ENCODE measurements at places on chromosomes 4 and X.

DNA sequence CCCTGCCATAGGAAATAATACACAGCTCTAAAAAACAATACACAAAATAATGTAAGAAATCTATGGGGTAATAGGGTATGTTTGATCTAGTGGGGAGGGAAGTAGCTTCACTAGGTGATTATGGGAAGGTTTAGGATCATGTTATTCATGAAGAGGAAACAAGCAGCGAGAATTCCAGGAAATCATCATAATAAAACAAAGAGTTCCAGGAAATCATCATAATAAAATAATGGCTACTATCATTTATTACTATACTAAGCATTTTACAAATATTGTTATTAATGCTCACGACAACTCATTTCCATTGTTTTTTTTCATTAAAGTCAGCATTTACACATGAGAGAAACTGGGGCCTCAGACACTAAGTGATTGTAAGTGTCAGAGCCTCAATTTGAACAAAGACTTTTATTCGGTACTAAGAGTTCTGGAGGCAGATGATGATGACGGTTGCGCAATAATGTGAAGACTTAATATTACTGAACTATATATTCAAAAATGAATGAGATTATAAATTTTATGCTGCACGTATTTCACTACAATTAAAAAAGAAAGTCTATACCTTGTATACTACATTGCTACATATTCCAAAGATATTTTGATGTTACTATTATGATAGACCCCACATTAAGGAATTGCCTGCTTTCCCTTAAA, 12.2 kb upstream of the CXCL8 start:
- DNase-seq = no peak

- DNase-seq = no peak
These were observed 90.5 kb downstream of the RTL5 start for GRCh38 chrX:72041176-72041575.

DNA sequence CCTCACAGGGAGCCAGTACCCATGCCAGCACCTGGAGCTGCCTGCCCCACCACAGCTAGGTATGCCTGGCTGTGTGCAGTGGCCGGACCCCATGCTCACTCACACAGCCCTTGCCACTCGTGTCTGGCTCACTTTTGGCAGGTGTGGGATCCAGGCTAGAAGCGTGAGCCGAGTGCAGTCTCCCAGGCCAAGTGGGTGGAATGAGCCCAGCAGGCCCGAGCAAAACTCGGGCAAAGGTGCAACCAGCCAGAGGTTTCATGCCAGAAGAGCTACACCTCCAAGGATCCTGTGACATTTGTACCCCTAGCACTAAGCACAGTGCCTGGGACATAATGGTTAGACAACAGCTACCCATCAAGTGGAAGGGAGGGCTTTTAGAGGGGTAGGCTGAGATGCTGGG, 217.8 kb downstream of the NSUN7 start:
- no peak for DNase-seq

GRCh38 chrX:39730662-39731329, 367.0 kb downstream of the BCOR start:
- DNase-seq = peak; percentile 5

DNA sequence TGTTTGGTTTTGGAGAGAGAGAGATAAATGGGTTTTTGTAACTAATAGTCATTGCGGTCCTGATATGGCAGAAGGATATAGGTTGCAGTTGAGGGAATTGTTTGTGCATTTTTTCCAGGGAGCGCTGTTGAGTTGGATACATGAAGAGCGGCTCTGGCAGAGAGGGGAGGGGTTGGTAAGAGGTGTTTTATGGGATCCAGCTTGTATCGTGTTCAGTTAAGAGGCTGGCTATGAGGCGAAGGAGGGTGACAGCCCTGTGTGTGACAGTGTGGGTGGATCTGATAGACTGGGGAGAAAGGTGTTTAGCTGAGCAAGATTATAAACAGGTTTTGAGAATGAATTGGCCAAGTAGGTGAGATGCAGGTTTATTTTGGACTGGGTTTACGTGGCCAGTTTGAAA, 1.5 kb downstream of the SPANXN4 start:
- no peak for DNase-seq

DNA sequence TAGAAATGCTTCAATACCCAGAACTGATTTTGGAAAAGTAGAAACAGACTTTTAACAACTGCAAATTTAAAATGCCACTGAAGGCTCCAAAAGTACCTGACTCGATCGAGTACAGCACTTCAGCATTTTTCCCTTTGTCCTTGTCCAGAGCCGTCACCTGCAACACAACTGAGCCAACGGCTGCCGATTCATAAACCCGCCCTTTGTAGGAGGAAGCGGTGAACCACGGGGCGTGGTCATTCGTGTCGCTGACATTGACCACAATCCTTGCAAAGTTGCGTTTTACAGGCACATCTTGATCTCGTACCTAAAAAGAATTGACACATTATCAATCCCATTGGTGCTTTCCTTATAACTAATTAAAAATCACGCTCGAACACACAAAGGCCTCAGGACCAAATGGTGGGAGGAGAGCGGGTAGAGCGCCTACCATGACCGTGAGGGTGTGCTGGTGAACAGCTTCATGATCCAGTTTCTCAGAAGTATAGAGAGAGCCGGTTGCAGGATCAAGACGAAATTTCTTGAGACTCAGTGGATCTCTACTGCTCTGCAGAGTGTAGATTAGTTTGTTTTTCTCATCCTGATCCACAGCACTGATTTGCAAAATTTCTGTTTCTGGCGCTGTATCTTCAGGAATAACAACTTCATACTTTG, 72.8 kb upstream of the MTNR1A start:
- no peak for DNase-seq

- DNase-seq = no peak
These were observed 15.0 kb downstream of the GAB3 start for GRCh38 chrX:154735695-154736393.

- no peak for DNase-seq
These were observed 200.2 kb downstream of the CPEB2 start for GRCh38 chr4:15202481-15202880.

GRCh38 chr4:2256156-2256731, 5.7 kb downstream of the MXD4 start:
- no peak for DNase-seq

DNA sequence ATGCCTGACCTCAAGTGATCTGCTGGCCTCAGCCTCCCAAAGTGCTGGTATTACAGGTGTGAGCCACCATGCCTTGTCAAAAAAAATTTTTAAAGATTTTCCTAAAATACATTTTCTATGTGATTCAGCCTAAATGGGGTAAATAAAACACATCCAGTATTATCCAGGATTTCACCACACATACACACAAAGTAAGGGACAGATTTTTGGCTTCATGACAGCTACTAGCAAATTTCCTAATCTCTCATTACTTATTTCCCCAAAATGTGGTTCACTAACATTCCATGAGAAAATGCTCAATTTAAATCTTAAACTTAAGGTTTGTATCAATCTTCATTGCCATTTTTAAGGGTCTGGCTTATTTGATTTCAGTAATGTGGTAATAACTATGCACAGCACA, 348.5 kb upstream of the INTU start:
- DNase-seq = no peak

DNA sequence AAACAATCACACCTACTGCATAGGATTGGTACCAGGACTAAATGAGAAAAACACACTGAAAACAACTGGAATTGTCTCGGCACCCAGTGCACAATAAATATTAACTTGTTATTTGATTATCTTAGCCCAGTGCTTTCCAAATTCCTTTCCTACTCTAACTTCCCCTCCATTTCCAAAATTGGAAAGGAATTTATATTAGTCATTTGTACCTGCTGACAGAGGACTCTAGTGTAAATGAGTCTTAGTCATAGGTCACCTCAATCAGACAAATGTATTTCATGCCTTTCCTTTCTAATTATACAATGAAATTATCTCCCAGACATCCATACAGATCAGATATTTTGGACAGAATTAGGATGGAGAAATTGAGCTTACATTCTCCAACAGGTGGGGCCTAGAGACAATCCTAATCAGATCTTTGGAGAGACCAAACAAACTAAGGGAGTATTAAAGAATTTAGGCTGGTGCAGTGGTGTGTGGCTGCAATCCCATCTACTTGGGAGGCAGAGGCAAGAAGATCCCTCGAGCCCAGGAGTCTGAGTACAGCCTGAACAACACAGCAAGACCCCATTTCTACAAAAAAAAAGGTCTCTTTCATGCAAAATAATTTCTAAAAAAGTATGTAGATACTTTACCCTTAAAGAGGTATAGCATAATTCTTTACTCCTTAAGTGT, 10.1 kb downstream of the SH3D19 start:
- DNase-seq = no peak

GRCh38 chr4:128658214-128658631, 151.3 kb upstream of the JADE1 start:
- DNase-seq = no peak

DNA sequence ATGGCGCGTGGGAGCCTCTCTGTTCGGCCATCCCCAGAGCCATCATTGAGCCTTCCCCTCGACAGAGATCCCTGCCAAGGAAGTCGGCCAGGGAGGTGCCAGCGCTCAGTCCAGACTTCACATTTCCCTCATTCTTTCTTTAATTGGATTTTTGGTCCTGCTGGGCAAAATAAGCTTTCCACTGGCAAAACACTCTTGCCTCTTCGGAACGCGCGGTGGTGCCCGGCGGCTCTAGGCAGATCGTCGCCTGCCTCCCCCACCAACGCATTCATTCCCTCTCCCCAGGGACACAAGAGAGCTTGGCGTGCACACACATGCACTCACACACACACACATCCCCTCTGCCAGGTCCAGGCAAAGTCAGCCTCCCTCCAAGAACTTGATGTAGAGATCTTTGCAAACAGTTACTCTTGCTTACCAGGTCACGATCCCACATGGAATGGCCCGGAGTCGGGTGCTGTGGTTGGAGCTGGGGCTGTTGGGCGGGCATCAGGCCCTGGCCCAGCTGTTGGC, 257.1 kb downstream of the BCOR start:
- no peak for DNase-seq

GRCh38 chrX:147953976-147954375, 27.2 kb upstream of the FMR1NB start:
- DNase-seq = no peak

DNA sequence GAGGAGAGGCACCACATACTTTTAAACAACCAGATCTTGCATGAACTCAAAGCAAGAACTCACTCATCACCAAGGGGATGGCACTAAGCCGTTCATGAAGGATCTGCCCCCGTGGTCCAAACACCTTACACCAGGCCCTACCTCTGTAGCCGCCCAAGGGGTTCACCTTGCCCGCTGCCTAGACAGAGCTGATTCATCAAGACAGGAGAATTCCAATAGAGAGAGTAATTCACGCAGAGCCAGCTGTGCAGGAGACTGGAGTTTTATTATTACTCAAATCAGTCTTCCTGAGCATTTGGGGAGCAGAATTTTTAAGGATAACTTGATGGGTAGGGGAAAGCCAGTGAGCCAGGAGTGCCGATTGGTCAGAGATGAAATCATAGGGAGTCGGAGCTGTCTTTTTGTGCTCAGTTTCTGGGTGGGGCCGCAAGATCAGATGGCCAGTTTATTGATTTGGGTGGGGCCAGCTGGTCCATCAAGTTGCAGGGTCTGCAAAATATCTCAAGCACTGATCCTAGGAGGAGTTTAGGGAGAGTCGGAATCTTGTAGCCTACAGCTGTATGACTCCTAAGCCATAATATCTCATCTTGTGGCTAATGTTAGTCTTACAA, 364.7 kb downstream of the PCDH7 start:
- no peak for DNase-seq

GRCh38 chrX:70084592-70085240, 22.5 kb downstream of the OTUD6A start:
- DNase-seq = no peak

Data from stimulated activated effector memory CD8-positive, alpha-beta T cell treated with anti-CD3 and anti-CD28 coated beads, Interleukin-12 subunit alpha, Interleukin-12 subunit beta, amount 100 ng/mL, for 72 hours (primary cell).